Memory B cell (primary cell): ENCODE measurements at places on chromosomes 2 and 18.

- H3K27me3 ChIP-seq = peaks cover 5% of the 10 kb centered on the region
- H3K36me3 ChIP-seq = peaks cover 2% of the 10 kb centered on the region
- H3K4me3 ChIP-seq = peak within 1 kb of the TSS; percentile 92
- H3K27ac ChIP-seq = peak within 1 kb of the TSS; percentile 100
- DNase-seq = peak; percentile 38
These were observed at the start of gene KLF7 for GRCh38 chr2:207165121-207166038. Gene KLF7 (minus strand): TSS chr2:207165948. CDS start chr2:207165568, 380 bp downstream.

GRCh38 chr2:8453904-8454302, 228.0 kb upstream of the ID2 start:
- H3K4me1 ChIP-seq = peaks cover 4% of the 10 kb centered on the region
- H3K27me3 ChIP-seq = peaks cover 31% of the 10 kb centered on the region
- no peaks in the 10 kb centered on the region for H3K36me3 ChIP-seq
- no peak overlapping the region for H3K4me3 ChIP-seq
- no peak overlapping the region for H3K27ac ChIP-seq

DNA sequence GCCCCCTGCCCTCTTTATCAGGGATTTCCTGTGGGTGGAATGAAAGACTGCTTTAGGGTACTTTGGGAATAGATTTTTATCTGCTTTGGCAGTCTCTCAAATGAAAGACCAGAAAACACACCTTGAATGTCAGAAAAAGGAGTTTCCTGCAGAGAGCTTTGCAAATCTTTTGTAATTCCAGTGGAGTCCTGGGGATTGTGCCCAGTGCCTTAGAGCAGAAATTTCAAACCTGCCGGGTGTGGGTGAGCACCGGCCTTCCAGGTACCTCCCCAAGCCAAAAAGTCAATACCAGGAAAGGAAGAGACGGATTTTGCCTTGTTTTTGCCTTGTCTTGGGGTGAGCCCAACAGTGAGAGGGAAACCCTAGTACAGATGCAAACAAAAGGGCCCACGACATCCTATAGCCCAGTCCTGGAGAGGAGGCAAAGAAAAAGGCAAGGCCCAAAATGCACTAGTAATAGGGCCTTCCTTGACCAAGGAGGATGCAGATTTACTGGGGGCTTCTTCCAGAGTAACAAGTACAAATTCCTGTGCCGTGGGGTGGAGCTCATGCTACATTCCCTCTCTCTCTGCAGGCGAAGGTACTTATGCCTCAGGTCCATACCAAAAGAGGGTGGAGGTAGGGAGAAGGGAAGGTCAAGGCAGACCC, 36.4 kb downstream of the FOXI3 start:
- DNase-seq = no peak
- H3K36me3 ChIP-seq = no peaks in the 10 kb centered on the region
- no peak overlapping the region for H3K27ac ChIP-seq

- H3K36me3 ChIP-seq = peaks cover 5% of the 10 kb centered on the region
- DNase-seq = no peak
- no peaks in the 10 kb centered on the region for H3K27me3 ChIP-seq
These were observed 2.1 kb downstream of the CTDP1 start for GRCh38 chr18:79681484-79682387.

- peaks cover 21% of the 10 kb centered on the region for H3K4me1 ChIP-seq
- no peak overlapping the region for H3K4me3 ChIP-seq
- no peak overlapping the region for H3K27ac ChIP-seq
These were observed 148.3 kb upstream of the KLHL14 start for GRCh38 chr18:32920796-32921787.

DNA sequence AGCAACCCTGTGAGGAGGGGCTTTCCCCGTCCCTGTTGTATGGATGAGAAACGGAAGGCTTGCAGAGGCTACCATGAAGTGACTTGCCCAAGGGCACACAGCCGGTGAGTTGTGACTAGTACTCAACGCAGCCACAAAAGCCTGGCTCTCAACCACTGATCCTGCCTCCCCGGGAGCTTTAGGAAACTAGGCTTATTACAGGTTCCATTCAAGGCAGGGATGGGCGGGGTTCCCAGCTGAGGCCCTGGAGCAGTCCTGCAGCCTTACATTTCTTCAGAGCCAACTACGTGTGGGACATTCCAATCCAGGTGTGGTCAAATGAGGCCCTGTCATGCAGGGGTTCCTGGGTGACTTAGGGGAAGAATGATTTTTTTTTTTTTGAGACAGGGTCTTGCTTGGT, 59.6 kb downstream of the MEX3C start:
- H3K4me3 ChIP-seq = peak overlapping the region; percentile 12
- DNase-seq = no peak
- H3K27ac ChIP-seq = no peak overlapping the region
- H3K36me3 ChIP-seq = no peaks in the 10 kb centered on the region
- H3K27me3 ChIP-seq = no peaks in the 10 kb centered on the region
- H3K4me1 ChIP-seq = peaks cover 14% of the 10 kb centered on the region

GRCh38 chr2:196266351-196266750, 95.0 kb upstream of the STK17B start:
- H3K27ac ChIP-seq = peak overlapping the region; percentile 87
- H3K27me3 ChIP-seq = no peaks in the 10 kb centered on the region
- H3K4me1 ChIP-seq = peaks cover 28% of the 10 kb centered on the region
- H3K4me3 ChIP-seq = no peak overlapping the region

GRCh38 chr2:60794271-60794863, 38.3 kb downstream of the PAPOLG start:
- H3K4me3 ChIP-seq = no peak overlapping the region
- no peaks in the 10 kb centered on the region for H3K27me3 ChIP-seq
- peak; percentile 38 for DNase-seq
- H3K4me1 ChIP-seq = peaks cover 11% of the 10 kb centered on the region
- peaks cover 18% of the 10 kb centered on the region for H3K36me3 ChIP-seq

GRCh38 chr2:217977840-217978535, 24.8 kb downstream of the TNS1 start:
- no peaks in the 10 kb centered on the region for H3K4me1 ChIP-seq
- H3K4me3 ChIP-seq = no peak overlapping the region
- no peak for DNase-seq
- peaks cover 18% of the 10 kb centered on the region for H3K27me3 ChIP-seq
- H3K36me3 ChIP-seq = no peaks in the 10 kb centered on the region

DNA sequence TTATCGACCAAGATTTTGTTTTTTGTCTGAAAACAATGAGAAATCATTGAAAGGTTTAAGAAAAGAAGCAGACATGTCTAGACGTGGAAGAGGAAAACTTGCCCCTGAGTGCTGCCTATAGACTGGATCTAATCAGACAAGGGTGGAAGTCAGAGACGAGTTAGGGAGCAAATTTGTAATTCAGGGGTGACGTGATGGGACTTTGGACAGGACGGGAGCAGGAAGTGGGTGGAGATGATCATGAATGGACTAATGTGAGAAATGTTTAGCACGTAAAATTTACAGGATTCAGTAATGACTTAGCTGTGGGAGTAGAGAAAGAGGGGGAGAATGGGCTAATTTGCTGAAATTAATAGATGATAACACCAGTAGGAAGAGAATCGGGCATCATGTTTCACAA, 117.0 kb upstream of the EPHA4 start:
- no peak overlapping the region for H3K27ac ChIP-seq
- no peak overlapping the region for H3K4me3 ChIP-seq
- no peaks in the 10 kb centered on the region for H3K36me3 ChIP-seq

DNA sequence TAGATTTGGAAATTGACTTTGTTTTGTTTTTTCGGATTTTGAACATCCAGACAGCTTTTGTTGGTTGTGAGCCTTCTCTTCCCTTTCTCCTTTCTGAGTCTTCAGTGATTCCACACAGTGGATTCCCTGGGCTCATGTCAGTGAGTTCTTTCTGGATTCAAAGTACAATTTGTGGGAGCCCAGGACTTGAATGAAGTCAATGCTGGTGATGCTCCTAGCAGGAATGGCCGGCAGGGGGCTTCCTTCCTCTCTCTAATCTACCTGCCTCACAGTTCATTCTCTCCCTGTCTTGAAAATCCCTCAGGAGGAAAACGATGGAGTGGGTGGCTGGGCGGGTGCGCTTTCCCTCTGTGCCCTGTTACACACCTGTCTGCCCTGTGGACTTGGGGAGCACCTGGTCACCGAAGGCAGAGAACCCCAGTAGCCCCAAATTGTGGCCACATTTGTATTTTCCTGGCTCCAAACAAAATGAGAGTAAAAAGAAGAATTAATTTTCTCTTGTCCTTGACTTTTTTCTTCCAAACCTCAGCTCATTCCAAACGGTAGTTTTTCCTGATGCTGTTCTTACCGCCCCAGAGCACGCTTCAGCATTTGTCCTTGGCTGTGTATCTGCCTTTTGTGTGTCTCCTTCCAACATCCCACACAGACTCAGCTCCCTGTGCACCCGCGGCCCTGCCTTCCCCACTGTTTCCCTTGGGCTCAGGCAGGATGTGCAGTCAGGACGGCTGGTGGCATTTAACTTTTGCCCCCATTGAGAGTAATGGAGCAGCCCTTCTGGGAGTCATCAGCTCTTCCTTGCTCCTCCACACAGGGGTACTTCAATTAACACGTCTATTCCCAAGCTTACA, 86.6 kb downstream of the MARCO start:
- H3K27ac ChIP-seq = no peak overlapping the region
- H3K36me3 ChIP-seq = no peaks in the 10 kb centered on the region
- H3K4me1 ChIP-seq = no peaks in the 10 kb centered on the region
- DNase-seq = no peak

GRCh38 chr2:231684314-231685223, 23.8 kb upstream of the PTMA start:
- no peaks in the 10 kb centered on the region for H3K27me3 ChIP-seq
- H3K4me1 ChIP-seq = peaks cover 21% of the 10 kb centered on the region
- no peak overlapping the region for H3K4me3 ChIP-seq

GRCh38 chr2:168723275-168723899, 79.0 kb upstream of the NOSTRIN start:
- H3K27me3 ChIP-seq = no peaks in the 10 kb centered on the region
- DNase-seq = no peak
- no peaks in the 10 kb centered on the region for H3K4me1 ChIP-seq
- H3K4me3 ChIP-seq = no peak overlapping the region
- no peaks in the 10 kb centered on the region for H3K36me3 ChIP-seq

- H3K27me3 ChIP-seq = peaks cover 13% of the 10 kb centered on the region
- H3K4me1 ChIP-seq = no peaks in the 10 kb centered on the region
- no peak overlapping the region for H3K27ac ChIP-seq
- DNase-seq = no peak
These were observed 28.2 kb downstream of the OSBPL1A start for GRCh38 chr18:24369426-24369825.

DNA sequence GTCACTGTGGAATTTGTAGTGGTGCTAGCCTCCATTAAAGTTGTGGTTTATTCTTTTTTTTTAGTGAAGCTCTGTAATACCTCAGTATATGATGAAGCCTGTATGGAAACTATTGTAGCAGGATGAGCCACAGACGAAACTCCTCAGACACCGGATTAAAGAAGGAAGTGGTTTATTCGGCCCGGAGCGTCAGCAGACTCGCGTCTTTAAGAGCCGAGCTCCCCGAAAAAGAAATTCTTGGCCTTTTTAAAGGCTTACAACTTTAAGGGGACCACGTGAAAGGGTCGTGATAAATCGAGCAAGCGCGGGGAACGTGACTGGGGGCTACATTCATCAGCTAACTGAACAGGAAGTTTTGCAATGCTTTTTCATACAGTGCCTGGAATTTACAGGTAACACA, 8.1 kb upstream of the CCL20 start:
- peaks cover 4% of the 10 kb centered on the region for H3K4me1 ChIP-seq
- H3K4me3 ChIP-seq = peak overlapping the region; percentile 63
- H3K27me3 ChIP-seq = peaks cover 7% of the 10 kb centered on the region
- H3K27ac ChIP-seq = peak overlapping the region; percentile 56

DNA sequence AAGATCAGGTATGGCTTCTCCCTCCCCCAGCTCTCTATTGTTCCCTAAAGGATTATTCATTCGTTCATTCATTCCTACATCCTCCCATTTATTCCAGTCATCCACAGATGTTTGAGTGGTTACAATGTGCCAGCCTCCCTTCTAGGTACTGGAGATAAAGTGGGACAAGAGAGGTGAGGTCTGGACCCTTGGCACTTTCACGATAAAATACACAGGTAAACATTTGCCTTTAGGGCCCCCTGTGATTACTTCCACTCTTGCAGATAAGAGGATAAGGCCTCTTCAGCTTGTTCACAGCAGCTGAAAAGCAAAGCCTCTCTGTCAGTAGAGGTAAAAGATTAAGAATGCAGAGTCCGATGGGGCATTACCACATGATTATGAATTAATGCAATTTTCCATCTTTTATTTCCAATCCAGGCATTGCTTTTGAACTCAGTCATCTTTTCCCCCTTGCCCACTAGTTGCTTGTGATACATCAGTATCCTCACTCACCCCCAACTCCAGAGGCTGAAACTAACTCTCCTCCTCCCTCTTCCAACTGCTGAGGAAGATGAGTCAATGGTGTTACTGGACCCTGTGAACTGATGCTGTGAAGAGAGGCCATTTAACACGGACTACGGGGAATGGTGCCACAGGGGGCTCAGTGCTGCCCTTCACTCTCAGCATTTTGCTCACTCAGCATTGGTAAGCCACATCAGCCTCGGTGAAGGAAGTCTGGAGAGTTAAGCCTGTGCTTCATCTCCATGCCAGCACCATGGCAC, 1.1 kb upstream of the DPP4 start:
- peaks cover 11% of the 10 kb centered on the region for H3K27me3 ChIP-seq
- peak overlapping the region; percentile 49 for H3K4me3 ChIP-seq

GRCh38 chr2:27724905-27725701, 46.4 kb upstream of the MRPL33 start:
- H3K27me3 ChIP-seq = peaks cover 5% of the 10 kb centered on the region
- H3K36me3 ChIP-seq = no peaks in the 10 kb centered on the region
- no peak overlapping the region for H3K27ac ChIP-seq
- no peak for DNase-seq

- no peak overlapping the region for H3K4me3 ChIP-seq
- no peak for DNase-seq
- H3K27me3 ChIP-seq = peaks cover 2% of the 10 kb centered on the region
- peaks cover 3% of the 10 kb centered on the region for H3K36me3 ChIP-seq
- no peaks in the 10 kb centered on the region for H3K4me1 ChIP-seq
These were observed 428.7 kb upstream of the TNP1 start for GRCh38 chr2:217288472-217289063.

DNA sequence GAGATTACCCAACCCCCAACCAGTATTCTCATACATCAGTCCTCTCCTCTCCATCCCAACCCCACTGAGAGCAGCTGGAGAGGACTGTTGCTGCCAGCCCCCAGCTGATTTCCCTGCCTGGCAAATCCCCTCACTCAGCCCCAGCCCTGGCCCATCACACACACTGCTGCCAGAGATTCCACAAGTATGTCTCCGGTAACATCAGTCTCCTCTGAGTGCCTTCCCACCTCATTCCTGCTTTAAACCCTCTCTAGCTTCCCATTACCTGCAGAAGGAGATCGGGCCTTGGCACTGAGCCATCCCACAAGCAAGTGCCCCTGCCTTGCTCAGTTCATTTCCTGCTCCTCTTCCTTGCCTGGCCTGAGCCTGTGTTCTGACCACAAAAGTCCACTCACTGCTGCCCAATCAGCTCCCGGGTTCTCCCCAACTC, 50.6 kb upstream of the ZFP36L2 start:
- H3K4me1 ChIP-seq = peaks cover 3% of the 10 kb centered on the region
- no peak overlapping the region for H3K4me3 ChIP-seq
- DNase-seq = no peak
- H3K36me3 ChIP-seq = peaks cover 37% of the 10 kb centered on the region
